ENCODE measurements at places on chromosomes 3 and 15.

GRCh38 chr3:66038726-66039589, at the start of gene MAGI1:
Gene MAGI1 (minus strand): TSS chr3:66038918. CDS start chr3:66038308, 610 bp downstream.
- DNase-seq = no peak

DNA sequence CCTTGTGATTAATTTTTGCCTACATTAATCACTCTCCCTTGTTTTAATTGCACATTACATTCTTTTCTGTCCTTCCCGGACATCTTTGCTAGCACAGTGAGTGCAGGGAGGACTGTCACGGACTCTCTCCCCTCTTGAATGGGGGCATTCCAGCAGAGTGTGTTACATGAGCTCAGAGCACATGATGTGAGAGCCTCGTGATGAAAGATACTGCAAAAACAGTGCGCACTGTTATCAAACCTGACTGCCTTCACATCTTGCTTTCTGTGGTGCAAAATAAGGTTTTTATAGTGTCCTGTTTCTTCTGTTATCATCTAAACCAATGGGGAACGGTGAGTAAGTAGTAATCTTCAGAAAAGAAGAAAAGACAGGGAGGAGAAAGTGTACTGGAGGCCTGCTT, 167.5 kb downstream of the PGPEP1L start:
- no peak for DNase-seq

DNA sequence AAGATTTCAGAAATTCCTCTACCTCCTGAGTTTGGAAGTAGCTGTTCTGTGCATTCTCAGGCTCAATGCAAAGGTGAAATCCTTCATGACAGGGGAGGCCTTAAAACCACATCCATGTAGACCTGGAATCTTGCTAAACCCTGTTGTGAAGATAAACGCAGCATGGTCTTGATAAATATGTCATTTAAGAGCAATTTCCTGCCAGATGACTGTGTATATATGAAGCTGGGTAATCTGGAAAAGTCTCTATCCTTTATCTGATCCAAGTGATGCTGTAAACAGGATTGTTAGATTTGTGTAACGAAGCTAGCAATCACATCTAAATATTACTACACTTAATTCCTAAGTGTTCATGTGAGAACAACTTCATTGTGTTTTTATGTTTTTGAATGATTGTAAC, 9.1 kb downstream of the MCTP2 start:
- no peak for DNase-seq

DNA sequence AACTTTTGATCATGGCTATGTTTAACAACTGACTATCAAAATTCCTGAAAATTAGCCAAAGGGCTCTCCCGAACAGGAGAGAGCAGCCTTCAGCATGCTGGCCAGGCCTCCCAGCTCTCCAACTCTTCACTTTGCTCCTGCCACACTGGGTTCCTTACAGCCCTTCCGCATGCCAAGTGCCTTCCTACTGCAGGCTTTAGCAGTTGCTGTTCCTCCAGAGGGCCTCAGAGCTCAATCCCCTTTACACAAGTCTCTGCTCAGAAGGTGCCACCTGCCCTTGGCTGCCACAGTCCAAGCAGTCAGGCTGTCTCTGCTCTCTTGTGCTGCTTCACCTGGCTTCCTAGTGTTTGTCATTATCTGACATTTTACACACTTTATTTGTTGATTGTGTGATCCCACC, 553.1 kb upstream of the PPP2R3A start:
- DNase-seq = no peak

GRCh38 chr3:99602183-99602582, 36.2 kb upstream of the COL8A1 start:
- DNase-seq = no peak

DNA sequence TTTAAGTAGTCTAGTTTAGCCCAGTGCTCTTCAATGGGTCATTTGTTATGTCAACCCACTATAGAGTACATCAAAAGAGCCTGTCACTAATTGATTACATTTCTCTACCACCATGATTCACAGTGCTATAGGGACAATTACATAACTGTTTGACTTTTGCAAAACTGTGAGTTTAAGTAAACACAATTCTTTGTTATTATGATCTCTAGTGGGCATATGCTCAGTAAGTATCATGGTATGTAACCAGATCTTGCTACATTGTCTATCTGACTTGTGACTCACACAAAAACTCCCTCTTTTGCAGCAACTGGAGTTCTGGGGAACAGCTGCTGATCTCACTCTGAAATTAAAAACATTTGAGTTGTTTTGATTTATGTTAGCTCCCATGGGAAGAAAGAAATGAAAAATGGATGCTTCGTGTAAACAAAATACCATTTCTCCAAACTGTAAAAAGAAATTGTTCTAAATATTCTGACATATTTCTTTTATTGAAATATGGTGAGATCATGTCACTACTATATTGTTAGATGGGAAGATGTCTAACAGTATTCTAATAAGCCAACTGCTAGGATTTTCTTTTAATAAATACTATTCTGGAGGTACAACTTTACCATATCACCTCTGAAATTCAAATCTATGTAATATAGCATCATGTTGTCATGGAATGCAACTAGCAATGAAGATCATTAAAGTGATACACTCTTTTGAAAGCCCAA, 470.4 kb downstream of the ROBO1 start:
- DNase-seq = no peak

- DNase-seq = no peak
Observed at GRCh38 chr3:155631323-155632019, 113.4 kb downstream of the PLCH1 start.

DNA sequence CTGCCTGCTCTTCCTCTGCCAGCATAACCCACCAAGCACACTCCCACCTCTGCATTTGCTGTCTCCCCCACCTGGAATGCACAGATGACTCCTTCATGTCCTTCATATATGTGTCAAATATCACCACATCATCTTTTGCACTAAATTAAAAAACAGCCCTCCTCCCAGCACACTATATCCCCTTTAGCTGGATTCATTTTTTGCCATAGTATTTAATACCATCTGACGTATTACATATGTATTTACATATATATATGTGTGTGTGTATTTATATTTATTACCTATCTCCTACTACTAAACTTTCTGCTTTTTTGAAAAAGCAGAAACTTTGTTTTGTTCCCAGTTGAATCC, 29.4 kb upstream of the UBL7 start:
- no peak for DNase-seq

DNA sequence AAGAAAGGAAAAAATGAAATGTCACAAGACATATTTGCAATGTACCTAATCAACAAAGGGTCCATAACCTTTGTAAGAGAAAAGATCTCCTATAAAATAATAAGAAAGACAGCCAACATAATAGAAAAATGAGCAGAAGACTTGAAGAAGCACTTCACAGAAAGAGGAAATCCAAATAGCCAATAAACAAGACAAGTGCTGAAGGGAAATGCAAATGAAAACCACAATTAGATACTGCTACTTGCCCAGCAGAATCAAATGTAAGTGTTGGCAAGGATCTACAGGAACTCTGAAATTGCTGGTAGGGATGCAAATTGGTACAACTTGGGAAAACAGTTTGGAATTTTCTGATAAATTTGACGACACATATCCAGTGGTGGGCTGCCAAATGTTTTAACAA, 15.1 kb upstream of the TOPAZ1 start:
- no peak for DNase-seq

Data from T-helper 2 cell (primary cell).